ENCODE measurements at places on chromosomes 7 and 10.

DNA sequence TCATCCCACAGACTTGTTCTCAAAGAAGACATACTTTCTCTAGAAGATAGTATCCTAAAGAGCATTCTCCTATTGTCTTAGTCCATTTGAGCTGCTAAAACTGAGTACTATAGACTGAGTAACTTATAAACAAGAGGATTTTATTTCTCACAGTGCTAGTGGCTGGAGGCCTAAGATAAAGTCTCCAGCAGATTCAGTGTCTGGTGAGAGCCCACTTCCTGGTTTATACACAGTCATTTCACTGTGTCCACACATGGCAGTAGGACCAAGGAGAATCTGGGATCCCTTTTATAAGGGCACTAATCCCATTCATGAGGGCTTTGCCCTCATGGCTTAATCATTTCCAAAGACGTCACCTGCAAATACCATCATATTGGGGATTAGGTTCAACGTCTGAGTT is 68.7 kb downstream of the LRRC17 start:
- DNase-seq, result no peak

GRCh38 chr10:8060010-8060703 is 5.7 kb downstream of the GATA3 start:
- no peak for DNase-seq

GRCh38 chr7:98562871-98563495 is 54.1 kb upstream of the NPTX2 start:
- no peak for DNase-seq

DNA sequence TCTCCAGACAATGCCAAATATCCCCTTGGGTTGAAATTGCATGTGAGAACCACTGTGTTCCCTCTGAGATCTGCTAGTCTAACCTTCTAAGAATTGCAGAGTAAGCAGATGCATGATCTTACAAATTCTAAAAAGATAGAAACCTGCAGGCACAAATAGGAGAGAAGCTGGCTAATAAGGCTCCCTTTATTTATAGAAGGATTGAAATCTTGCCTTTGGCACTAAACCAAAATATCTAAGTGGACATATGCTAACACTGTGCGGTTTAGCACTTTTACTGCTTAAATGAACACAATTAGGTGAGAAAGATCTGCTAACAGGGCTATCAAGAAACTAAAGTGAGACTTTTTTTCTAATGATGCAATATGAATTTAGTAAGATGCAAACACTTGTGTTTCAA is 225.5 kb downstream of the DOCK4 start:
- no peak for DNase-seq

DNA sequence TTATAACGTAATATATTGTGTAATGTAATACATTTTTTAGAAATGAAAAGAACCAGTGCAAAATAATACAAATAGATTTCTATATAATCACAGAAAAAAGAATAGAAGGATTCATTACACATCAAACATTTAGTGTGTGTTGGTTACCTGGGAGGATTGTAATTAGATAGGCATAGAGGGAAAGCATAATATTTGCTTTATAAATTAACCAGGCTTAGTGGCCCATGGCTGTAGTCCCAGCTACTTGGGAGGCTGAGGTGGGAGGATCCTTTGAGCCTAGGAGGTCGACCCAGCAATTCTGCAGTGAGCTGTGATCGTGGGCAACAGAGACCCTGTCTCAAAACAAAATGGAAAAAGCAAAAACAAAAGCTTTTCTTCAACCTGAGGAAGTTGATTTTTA is 5.0 kb upstream of the CNOT4 start:
- no peak for DNase-seq

- DNase-seq, result no peak
These were observed 541.2 kb downstream of the ETV1 start for GRCh38 chr7:13448243-13448642.

All from NCI-H1048 (cell line).